ENCODE measurements at places on chromosomes 7 and 10. TPM values are rescaled to one million over a fixed set of nuclear protein-coding genes. Genes with fewer than 3 reads are reported as not detected.

Gene RARRES2
- total RNA-seq, result not detected

Gene ZNF438
- 1.7 TPM for total RNA-seq

Gene DENND2A
- 0.64 TPM for total RNA-seq

Gene TAS2R39
- not detected for total RNA-seq

Gene CFAP58
- total RNA-seq, result 0.11 TPM

Gene NUDT13
- total RNA-seq, result 2.6 TPM

Gene ERLIN1
- total RNA-seq, result 43.8 TPM

Gene BICC1
- 25.8 TPM for total RNA-seq

Gene ATRNL1
- 0.32 TPM for total RNA-seq

Gene MAT1A
- 0.04 TPM for total RNA-seq

Gene MET
- total RNA-seq, result 72.0 TPM

Gene TRIL
- total RNA-seq, result not detected

Gene ZC3HAV1L
- 4.0 TPM for total RNA-seq

Gene HOXA2
- total RNA-seq, result 0.85 TPM

Gene OR13A1
- total RNA-seq, result not detected

Gene SUN3
- total RNA-seq, result not detected

Gene C10orf67
- total RNA-seq, result 0.08 TPM

Gene RTKN2
- 0.83 TPM for total RNA-seq

Gene MSMB
- not detected for total RNA-seq

Gene TFPI2
- 208 TPM for total RNA-seq

Gene SFRP4
- 4.3 TPM for total RNA-seq

Gene FGF8
- total RNA-seq, result 0.08 TPM

Gene GHRHR
- not detected for total RNA-seq

Gene HOXA9
- 0.41 TPM for total RNA-seq

Gene SFTPD
- total RNA-seq, result 0.09 TPM

Gene CDNF
- 1.3 TPM for total RNA-seq

Gene FRMD4A
- 3.0 TPM for total RNA-seq

Gene NRP1
- total RNA-seq, result 59.9 TPM

Gene SAMD9L
- 0.55 TPM for total RNA-seq

Gene MSS51
- total RNA-seq, result 0.31 TPM

Gene PRPS1L1
- total RNA-seq, result not detected

Gene GDF10
- total RNA-seq, result 0.08 TPM

Gene C10orf53
- total RNA-seq, result not detected

Gene HECW1
- total RNA-seq, result 15.3 TPM

Gene AKR1C4
- total RNA-seq, result 0.13 TPM

Gene SAMD9
- 2.2 TPM for total RNA-seq

Gene MALRD1
- total RNA-seq, result not detected

Gene TRIM50
- total RNA-seq, result not detected

Gene SSC4D
- 1.3 TPM for total RNA-seq

Gene CFAP43
- 0.15 TPM for total RNA-seq

Gene DDX56
- total RNA-seq, result 112 TPM

Gene BAZ1B
- total RNA-seq, result 50.4 TPM

Gene EEF1AKMT2
- total RNA-seq, result 16.5 TPM

Gene COL28A1
- 0.42 TPM for total RNA-seq

Gene ITIH5
- total RNA-seq, result 0.05 TPM

Gene CLRN3
- total RNA-seq, result not detected

Gene ADRB1
- 0.91 TPM for total RNA-seq

Gene TCAF2
- total RNA-seq, result 1.4 TPM

Gene BAG3
- total RNA-seq, result 268 TPM

Gene MRLN
- not detected for total RNA-seq

Gene PON3
- 39.3 TPM for total RNA-seq
